ENCODE measurements at places on chromosomes 1 and 21.

DNA sequence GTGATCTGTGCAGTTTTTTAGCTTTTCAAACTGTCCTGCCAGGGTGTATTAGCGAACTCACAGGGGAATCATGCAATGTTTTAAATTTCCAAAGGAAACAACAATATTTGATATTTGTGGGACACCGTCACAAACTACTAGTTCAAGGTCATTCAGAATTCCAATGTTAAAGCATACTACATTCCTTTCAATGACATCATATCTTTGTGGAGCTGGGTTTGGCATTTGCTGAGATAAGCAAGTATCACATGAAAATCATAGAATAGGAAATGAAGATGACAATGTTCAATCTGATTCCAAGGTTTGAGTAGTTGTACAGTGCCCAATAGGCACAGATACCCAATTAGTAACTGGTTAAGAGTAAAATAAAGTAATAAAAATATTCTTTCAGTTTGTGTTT lies 35.6 kb downstream of the NUF2 start:
- H3K27me3 ChIP-seq = peaks cover under 1% of the 10 kb centered on the region
- no peaks in the 10 kb centered on the region for H3K4me1 ChIP-seq
- H3K27ac ChIP-seq = no peak overlapping the region
- DNase-seq = no peak

GRCh38 chr1:70495370-70495769 lies 84.3 kb downstream of the CTH start:
- H3K4me3 ChIP-seq = no peak overlapping the region
- H3K36me3 ChIP-seq = no peaks in the 10 kb centered on the region
- DNase-seq = no peak
- H3K4me1 ChIP-seq = no peaks in the 10 kb centered on the region
- H3K27ac ChIP-seq = no peak overlapping the region

GRCh38 chr1:8367571-8368194 lies 49.8 kb downstream of the SLC45A1 start:
- DNase-seq = no peak
- peak overlapping the region; percentile 26 for H3K27ac ChIP-seq
- peaks cover 42% of the 10 kb centered on the region for H3K36me3 ChIP-seq

DNA sequence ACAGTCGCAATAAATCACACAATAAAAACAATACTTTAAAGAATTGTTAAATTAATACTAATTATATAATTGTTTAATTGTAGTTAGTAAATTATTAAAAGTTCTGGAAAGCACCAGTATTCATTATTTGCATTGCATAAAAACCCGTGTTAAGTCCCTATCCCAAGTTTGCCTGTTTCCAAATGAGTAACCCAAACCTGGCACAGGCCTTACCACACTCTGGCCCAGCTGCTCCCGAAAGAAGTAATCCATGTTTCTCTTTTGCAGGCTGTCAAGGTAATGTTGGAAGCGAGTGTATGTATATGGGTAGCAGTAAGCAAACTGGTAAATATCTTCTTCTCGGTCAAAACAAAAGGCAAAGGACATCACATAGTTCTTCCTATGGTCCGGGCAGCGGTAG lies 268.7 kb upstream of the BEND5 start:
- DNase-seq = no peak
- H3K27me3 ChIP-seq = peaks cover 9% of the 10 kb centered on the region
- H3K4me1 ChIP-seq = no peaks in the 10 kb centered on the region
- no peak overlapping the region for H3K27ac ChIP-seq

GRCh38 chr1:47593013-47593568 lies 155.2 kb downstream of the FOXD2 start:
- H3K27ac ChIP-seq = no peak overlapping the region
- peaks cover 10% of the 10 kb centered on the region for H3K27me3 ChIP-seq
- H3K4me1 ChIP-seq = no peaks in the 10 kb centered on the region
- no peaks in the 10 kb centered on the region for H3K36me3 ChIP-seq

All from stimulated activated naive B cell treated with anti-CD40 and anti-IgM and Interleukin-4, amounts not matched to agents 10 μg/mL and 1 μg/mL and 100 μg/mL, for 72 hours (primary cell).